Stimulated activated CD4-positive, alpha-beta T cell treated with anti-CD3 and anti-CD28 coated beads, Interleukin-2, amount 100 ng/mL, for 48 hours (primary cell): ENCODE measurements at places on chromosomes 3 and 15.

DNA sequence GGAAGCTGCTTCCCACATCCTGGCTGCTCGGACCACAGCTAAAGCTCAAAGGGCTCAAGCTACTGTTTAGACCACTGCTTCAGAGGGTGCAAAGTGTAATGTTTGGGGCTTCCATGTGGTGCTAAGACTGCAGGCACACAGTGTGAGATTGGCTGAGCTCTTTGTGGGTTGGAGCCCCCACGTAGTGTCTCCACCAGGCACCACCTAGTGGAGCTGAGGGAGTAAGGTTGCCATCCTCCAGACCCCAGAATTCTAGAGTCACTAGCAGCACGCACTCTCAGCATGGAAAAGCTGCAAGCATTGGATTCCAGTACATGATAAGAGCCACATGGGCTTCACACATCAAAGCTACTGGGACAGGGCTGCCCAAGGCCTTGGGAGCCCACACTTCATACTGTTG, 9.3 kb downstream of the MKRN3 start:
- DNase-seq: no peak

- DNase-seq: no peak
Measured at GRCh38 chr3:66140106-66140505, 80.7 kb upstream of the SLC25A26 start.

DNA sequence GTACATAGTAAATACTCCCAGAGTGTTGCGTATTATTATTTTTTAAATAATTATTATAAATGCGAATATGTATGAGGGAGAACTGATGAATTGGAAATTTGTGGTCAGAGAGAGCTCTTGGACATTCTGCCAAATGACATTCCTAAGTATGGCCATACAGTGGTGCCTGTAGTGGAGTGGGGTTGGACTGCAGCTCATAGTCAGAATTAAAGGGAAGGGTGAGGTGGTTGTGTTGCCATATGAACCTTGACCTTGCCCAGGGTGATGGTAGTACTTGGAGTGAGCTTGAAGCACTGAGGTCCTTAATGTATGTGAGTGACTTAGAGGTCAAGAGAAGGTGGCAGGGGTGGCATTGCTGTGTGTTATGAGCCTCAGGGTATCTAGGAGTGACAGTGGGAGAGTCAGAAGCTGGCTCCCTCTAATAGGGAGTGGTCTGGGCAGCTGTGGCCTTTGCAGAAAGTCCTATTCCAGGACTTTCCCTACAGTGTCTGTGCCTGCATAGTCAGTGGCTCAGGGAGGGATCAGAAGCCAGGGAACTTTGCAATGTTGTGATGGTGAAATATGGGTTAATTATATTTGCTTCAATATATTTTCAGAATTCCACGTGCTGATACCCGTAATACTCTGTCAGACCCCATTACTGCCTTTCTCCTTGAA, 26.2 kb downstream of the PDE8A start:
- no peak for DNase-seq

- no peak for DNase-seq
Measured at GRCh38 chr3:117987256-117987655, 1047.4 kb downstream of the IGSF11 start.

- no peak for DNase-seq
Measured at GRCh38 chr15:50113187-50113505, 5.9 kb downstream of the ATP8B4 start.

- no peak for DNase-seq
Measured at GRCh38 chr3:89306540-89306939, 199.1 kb downstream of the EPHA3 start.

DNA sequence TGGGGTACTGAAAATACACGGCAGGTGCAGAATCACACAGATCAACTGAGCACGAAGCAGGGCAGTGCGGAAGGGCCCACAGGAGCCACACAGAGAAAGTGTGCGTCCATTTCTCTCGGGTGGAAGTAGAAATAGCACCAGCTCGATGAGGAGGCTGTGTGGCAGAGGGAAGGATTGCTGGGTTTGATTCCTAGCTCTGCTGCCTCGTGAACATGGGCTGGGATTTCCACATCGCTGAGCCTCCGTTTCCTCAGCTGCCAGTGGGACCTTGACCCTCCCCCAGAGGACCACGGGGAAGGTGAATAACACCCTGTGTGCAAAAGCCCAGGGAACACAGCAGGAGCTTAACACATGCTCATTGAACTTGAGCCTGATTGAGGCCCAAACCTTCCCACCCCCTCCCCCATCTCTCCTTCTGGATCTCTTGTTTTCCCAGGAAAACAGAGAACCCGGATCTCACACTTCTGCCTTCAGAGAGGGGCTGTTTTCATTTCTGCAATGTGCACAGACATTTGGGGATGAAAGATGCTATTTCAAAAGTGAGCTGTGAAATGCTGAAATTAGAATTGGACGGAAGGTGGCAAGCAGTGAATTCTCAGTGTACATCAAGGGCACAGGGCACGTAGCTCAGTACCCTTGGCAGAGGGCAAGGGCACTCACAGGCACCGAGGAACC, 38.4 kb downstream of the ABTB1 start:
- no peak for DNase-seq

GRCh38 chr3:143067201-143067600, 52.4 kb upstream of the CHST2 start:
- no peak for DNase-seq

DNA sequence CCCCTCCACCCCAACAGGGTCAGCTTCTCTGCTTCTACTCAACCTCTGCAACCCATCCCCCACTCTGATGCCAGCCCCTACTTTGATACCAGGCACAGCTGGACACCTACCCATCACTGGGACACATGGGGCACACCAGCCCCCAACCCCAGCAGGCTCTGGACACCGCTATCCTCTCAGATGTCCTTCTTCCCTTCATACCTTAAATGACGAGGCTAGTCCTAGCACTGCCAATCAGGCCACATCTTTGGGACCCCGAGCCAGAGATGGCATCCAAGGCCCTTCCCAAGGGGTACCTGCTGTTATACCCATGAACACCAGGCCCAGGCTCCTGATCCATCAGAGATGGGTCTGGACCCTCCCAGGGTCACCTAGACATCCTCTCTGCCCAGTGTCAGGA, 10.6 kb downstream of the POC1A start:
- DNase-seq: no peak

DNA sequence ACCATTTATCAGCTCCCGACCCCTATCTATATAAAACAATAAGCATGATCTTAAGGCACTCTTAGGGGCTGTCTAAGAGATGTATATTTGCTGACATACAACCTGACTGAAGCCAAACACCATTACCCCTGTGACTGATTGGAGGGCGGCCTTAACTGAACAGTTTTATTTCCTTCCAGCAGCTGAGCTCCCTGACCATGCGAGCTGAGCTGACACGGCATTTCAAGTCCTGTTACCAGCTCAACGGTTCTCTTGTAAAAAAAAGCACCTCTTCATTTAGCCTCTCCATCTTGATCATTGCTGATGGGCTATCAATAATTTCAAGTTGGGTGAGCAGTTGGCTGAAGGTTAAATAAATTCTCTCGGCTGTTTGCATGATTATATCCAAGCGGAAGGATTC, 33.4 kb upstream of the BNIP2 start:
- DNase-seq: no peak

GRCh38 chr15:21267671-21268395, 172.5 kb downstream of the POTEB3 start:
- no peak for DNase-seq

GRCh38 chr3:192422997-192423342, 304.4 kb downstream of the FGF12 start:
- DNase-seq: no peak

- DNase-seq: no peak
Measured at GRCh38 chr3:188292827-188293226, 138.9 kb downstream of the LPP start.

DNA sequence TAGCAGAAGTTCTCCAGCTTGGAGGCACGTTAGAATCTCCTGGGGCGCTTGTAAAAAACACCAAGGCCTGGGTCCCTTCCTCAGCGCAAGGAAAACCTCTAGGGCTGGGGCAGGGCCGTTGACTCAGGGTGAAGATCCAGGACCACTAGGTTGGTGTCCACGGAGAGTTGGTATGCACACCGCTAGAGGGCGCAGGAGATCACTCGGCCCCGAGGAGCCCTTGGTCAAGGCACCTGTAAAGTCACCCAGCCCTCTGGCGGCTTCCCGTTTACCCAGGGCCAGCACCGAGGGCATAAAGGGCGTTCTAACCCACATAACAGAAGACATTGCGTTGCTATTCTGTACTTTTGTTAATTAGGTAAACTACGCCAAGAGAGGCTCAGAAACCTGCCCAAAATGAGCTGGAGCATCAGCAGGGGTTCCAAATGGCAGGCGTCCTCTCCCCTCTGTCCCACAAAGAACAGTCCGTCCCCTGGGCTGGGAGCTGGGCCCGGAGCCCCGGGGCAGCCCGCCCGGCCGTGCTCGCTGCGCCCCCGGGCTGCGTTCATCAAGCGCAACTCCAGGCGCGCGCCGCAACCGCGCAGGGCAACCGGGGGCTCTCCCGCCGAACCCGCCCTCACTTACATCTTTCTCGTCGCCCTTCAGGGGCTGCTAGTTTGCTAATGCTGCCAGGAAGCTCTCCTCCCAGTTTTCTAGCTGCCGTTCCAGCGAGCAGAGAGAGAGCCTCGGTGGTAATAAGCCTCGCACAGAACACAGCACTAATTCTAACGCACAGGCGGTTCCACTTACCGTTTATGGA, 332.1 kb downstream of the ARRDC4 start:
- peak; percentile 64 for DNase-seq

DNA sequence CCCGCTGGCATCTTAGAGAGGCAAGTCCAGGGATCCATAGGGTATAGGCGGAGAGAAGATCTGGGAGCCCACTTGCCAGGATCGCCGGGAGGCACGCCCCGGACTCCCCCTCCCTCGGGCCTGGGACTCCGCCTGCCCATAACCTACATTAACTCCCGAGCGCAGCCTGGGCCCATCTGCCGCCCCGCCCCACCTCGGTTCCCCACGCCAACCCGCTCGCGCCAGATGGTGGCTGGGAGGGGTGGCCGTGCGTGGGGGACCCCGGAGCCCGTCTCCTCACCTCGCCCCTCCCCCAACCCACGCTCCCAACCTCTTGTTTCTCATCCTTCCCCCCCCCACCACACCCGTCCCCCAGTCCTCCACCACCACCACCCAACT, 1.7 kb upstream of the DLL4 start:
- DNase-seq: no peak

DNA sequence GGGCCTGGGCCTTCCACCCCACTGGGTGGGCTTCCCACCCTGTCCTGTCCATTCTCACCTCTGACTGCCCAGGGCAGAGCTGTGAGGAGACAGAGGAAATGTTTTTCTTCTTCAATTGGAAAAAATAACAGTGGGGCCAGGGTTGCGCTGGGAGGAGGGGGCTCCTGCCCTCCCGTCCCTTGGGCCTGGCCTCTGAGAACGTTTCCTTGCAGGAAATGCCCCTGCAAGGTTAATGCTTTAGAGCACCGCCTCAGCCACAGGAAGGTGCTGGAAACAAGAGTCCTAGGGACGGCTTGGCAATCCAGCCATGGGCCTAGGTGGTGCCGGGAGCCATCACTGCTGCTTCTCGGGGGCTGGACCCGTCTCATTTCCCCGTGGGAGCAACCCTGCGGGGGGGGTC, 3.8 kb upstream of the PLXND1 start:
- no peak for DNase-seq

DNA sequence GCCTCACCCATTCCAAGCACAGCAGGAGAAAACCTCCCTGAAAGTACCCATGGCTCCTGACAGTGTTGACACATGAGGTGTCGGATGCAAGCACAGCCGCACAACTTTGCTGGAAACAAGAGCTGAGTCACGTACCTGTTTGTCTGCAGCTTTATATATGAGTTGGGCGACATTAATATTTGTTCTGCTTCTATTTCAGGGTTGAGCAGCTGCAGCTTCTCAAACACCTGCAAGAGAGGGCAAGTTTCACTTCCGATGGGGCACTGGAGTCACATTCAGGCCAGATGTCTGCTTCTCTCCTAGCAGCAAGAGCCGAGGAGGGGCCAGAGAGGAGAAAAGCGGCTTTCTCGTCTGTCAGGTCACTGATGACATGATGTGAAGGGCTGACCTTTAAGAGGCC, 88.0 kb downstream of the NUP210 start:
- DNase-seq: no peak

DNA sequence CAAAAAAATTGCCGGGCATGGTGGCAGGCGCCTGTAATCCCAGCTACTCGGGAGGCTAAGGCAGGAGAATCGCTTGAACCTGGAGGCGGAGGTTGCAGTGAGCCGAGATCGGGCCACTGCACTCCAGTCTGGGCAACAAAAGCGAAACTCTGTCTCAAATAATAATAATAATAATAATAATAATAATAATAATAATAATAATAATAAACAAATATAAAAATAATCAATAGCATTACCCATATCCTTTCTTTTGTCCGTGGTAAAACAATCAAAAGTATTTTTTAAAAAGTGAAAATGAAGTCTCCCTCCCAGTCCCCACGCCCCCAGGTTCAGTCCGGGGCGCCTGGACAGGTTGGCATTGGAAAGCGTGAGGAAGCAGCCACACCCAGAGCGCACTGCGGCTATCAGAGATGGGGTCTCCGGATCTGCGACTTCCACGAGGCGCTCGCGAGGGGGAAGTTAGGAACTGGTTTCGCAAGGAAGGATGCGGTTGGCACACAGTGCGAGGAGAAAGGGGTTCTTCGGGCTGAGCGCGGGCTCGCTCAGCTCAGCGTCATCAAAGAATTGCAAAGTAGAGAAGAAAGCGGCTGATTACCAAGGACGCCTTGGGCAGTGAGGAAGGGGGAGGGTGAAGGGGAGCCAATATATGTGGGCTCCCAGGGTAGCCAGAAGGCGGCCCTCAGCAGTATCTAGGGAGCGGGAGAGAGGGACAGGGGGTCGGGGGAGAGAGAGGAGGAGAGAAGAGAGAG, 69.5 kb upstream of the EPHB3 start:
- DNase-seq: no peak

GRCh38 chr3:111972891-111973290, 5.9 kb upstream of the ABHD10 start:
- DNase-seq: no peak

DNA sequence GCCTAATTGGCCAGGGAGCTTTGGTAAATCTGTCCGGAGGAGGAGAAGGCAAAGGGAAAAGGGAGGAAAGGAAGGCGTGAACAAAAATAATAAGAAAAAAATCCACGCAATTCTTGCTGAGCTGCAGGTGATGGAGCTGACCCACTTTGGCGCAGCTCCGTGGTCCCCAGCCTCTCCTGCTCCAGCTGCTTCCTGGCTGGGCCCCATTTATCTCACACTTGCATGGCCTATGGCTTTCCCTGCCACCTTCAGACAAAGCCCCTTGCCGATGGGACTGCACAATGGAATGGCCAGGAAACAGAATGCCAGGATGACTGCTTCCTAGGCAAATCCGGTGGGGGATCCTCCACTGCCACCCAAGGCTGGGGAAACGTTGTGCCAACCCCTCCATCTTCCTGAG, 6.9 kb downstream of the INSYN1 start:
- DNase-seq: no peak
